A549 treated with ZK216348 at 1 μM for 4 hours (cell line): ENCODE measurements at places on chromosomes 7 and 10. TPM values are rescaled to one million over a fixed set of nuclear protein-coding genes. Genes with fewer than 3 reads are reported as not detected.

The DEPP1 gene
- total RNA-seq: 0.94 to 2.0 TPM (median 1.4 TPM) in 5 replicates

The TMEM139 gene
- 0.48 to 1.5 TPM (median 1.0 TPM) in 5 replicates for total RNA-seq

The GNAT3 gene
- not detected in 5 replicates for total RNA-seq

The VWC2 gene
- not detected in 5 replicates for total RNA-seq

The NEBL gene
- 3.9 to 8.9 TPM (median 7.8 TPM) in 5 replicates for total RNA-seq

The LIPJ gene
- total RNA-seq: not detected in 5 replicates

The SLC18A3 gene
- total RNA-seq: not detected in 5 replicates

The TWIST1 gene
- 2.2 to 3.9 TPM (median 3.4 TPM) in 5 replicates for total RNA-seq

The SLC16A12 gene
- total RNA-seq: 0.09 to 0.27 TPM (median 0.19 TPM) in 5 replicates

The ZP3 gene
- total RNA-seq: 13.1 to 23.3 TPM (median 18.2 TPM) in 5 replicates

The MAGI2 gene
- total RNA-seq: 0.31 to 0.60 TPM (median 0.48 TPM) in 5 replicates

The GIMAP1 gene
- total RNA-seq: not detected in 5 replicates

The KAT6B gene
- 4.9 to 6.7 TPM (median 6.0 TPM) in 5 replicates for total RNA-seq

The CDH23 gene
- total RNA-seq: 1.4 to 3.9 TPM (median 2.5 TPM) in 5 replicates
